ENCODE measurements at places on chromosomes 4 and X. TPM values are rescaled to one million over a fixed set of nuclear protein-coding genes. Genes with fewer than 3 reads are reported as not detected.

ASB9 gene
- total RNA-seq, result 2.9 TPM

ADAMTS3 gene
- not detected for total RNA-seq

KCNIP4 gene
- not detected for total RNA-seq

TLR10 gene
- total RNA-seq, result 0.30 TPM

AFP gene
- total RNA-seq, result 1.6 TPM

RASL11B gene
- 0.34 TPM for total RNA-seq

VEGFD gene
- 0.37 TPM for total RNA-seq

MAGIX gene
- 2.6 TPM for total RNA-seq

HS3ST1 gene
- 134 TPM for total RNA-seq

DCX gene
- total RNA-seq, result not detected

SYP gene
- 1.2 TPM for total RNA-seq

GRCh38 chrX:106450405-106450804 lies 161.4 kb upstream of the RADX start:
- no peak for DNase-seq

- no peak for DNase-seq
Measured at GRCh38 chrX:3476973-3477372, 130.5 kb upstream of the MXRA5 start.

DNA sequence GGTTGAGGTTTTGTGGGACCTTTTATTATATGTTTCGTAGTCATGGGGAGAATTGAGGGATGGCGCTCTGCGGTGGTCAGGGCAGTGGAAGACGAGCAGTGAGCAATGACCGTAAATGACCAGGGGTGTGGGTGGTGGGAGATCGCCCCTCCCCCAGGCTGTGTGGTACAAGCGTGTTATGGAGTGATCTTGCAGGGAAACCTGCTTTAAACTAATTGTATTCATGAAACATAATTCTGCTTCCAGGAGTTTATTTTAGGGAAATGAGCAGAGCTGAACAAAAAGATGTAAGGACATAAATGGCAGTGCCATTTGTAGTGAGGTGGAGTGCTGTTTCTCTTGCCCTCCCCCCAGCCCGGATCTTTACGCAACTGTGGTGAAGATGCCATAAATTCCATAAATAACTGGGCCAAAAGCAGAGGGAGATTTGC lies 20.2 kb downstream of the GYG2 start:
- no peak for DNase-seq

DNA sequence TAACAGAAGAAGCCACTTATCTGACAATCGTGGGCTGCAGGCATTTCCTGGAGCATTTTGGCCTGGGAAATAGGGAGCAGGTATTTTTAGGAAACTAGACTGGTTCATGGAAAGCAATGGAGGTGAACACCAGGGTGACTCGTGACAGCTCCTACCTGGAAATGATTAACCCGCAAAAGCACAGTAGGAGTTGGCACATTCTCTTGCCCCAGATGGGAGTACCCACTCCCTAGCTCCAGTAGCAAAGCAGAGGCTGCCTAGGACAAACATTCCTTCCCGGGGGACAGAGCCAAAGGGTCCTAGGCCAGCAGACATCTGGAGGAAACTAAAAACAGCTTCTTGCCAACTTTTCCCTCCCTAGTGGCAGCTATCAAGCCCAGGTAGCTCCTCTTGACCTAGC lies 29.0 kb downstream of the RTL5 start:
- DNase-seq, result no peak

DNA sequence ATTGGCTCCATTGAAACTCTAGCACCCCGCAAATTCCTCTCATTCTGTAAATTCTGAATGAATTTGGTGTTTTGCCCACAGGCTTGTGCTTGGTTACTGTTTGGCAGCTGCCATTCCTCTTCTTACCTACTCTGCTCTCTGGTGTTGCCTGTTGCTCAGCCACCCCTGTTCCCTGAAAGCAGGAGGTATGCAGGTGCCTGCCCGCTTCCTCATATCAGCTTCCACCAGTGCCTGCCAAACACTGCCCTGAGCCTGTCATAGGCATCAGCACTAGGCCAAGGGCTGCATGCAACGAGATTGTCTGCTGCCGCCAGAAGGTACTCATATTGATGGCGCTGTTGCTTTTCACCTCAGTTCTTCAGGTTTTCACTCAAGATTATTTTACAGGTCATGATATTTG lies 978.1 kb downstream of the C4orf33 start:
- DNase-seq, result no peak

DNA sequence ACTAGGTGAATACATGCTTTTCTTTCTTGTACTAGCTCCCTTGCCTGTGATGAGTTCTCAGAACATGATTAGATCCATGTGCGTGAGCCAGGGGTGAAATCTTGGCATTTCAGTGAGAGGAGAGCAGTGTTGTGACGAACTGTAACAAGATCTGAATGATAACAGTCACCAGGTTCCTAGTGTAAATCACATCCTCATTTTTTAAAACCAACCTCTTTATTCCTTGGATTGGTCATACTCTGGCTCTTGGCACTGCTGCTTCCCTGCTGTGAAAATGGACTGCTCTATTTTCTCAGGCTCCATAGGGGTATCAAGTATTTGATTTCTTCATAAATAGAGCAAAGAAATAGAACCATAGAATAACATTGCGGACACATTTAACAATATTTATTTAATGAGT lies 206.3 kb downstream of the SLC4A4 start:
- DNase-seq, result no peak

GRCh38 chr4:7255996-7256395 lies 63.7 kb downstream of the SORCS2 start:
- no peak for DNase-seq

GRCh38 chr4:37631551-37631950 lies 54.6 kb downstream of the RELL1 start:
- no peak for DNase-seq

GRCh38 chr4:186724864-186725468 lies 1.3 kb upstream of the FAT1 start:
- no peak for DNase-seq

DNA sequence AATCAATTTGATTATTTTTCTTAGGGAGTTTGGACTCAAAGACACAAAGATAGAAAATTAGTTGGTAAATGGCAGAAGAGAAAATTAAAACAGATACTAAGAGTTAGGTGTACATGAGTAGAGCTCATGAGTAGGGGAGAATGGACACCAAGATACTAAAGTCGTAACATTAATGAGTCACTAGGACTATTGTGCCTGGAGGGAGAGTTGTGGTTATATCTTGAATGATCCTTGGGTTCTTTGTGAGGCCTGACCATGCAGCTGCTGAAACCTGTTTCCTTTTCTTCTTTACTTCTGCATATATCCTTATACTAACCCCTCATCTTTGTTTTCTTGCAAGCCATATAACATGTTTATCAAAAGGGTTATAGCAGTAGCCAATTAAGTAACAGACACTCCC lies 532.8 kb downstream of the RPA4 start:
- no peak for DNase-seq

DNA sequence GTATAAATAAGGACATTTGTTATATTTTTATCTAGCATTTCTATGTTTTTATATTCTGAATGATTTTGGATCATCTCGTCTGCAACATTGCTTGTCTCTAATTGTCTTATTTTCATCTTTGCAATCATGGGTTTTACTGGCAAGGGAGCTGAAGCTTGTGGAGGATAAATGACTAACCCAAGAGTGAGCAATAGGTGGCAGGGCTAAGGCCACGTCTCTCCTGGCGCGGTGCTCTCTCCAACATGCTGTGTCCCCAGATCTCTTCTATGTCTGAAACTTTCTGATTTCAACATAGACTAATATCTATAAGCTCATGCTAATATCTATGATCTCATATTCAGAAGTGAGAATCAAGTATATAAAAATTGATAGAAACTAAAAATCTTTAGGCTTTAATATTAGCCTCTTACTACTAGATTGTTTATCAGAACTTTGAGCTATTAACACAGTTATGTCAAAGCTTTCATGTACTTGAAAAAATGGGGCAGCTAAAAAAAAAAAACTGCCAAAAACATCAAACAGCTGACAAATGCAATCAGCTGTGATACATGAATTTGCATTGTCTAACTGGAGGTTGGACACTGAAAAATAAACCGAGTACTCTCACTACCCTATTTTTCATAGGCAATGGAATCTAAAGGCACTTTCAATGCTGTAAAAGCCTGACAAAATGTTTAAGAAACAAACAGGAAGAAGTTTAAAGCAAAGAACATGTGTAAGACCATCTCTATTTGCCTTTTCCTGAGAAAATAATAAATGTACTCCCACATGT lies 169.2 kb downstream of the TMA16 start:
- no peak for DNase-seq

GRCh38 chrX:16002185-16002584 lies 121.2 kb upstream of the GRPR start:
- no peak for DNase-seq

- DNase-seq, result no peak
Measured at GRCh38 chrX:50953832-50954231, 43.3 kb downstream of the BMP15 start.

- no peak for DNase-seq
Measured at GRCh38 chr4:37910091-37910486, 19.2 kb downstream of the TBC1D1 start.

- DNase-seq, result no peak
Measured at GRCh38 chr4:76591992-76592391, 157.0 kb downstream of the SHROOM3 start.

- DNase-seq, result no peak
Measured at GRCh38 chrX:30865612-30866011, 23.4 kb downstream of the TAB3 start.

DNA sequence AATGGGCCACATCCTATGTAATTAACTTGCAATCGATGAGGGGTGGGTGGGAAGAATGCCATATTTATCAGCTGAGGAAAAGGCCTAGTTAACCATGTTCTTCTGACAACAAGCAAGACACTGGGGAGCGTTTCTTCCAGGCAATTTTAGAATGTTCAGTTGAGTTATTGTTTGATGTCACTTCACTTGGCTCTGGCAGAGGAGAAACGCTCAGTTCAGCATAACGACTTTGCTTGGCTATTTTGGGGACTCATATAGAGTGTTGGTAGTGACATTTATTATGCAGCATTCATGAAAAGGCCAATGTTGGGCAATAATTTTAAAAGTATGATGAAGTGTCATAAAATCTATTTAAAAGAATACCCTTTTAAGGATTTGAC lies 648 bp downstream of the SYNPO2 start:
- no peak for DNase-seq

- DNase-seq, result no peak
Measured at GRCh38 chrX:143733866-143734265, 13.3 kb upstream of the SPANXN2 start.
